ENCODE measurements at places on chromosomes 6 and 20. TPM values are rescaled to one million over a fixed set of nuclear protein-coding genes. Genes with fewer than 3 reads are reported as not detected.

Gene ECT2L
- not detected for total RNA-seq

Gene C6orf163
- total RNA-seq, result 0.98 TPM

Gene TSHZ2
- 0.54 TPM for total RNA-seq

Gene TP53TG5
- total RNA-seq, result 0.40 TPM

Gene RSPO4
- not detected for total RNA-seq

Gene PTCRA
- not detected for total RNA-seq

Gene GPX5
- not detected for total RNA-seq

Gene ENPP1
- total RNA-seq, result 0.22 TPM

Gene ELOVL2
- not detected for total RNA-seq

Gene PAK5
- total RNA-seq, result not detected

Gene RWDD1
- 52.2 TPM for total RNA-seq

Gene HSP90AB1
- total RNA-seq, result 2,524 TPM

Gene HRH3
- total RNA-seq, result not detected

Gene HTR1B
- not detected for total RNA-seq

Gene RANBP9
- total RNA-seq, result 56.5 TPM

Gene NKAIN2
- total RNA-seq, result not detected

Gene SCRT2
- not detected for total RNA-seq

Gene CCN6
- 0.30 TPM for total RNA-seq

Gene ZC2HC1B
- not detected for total RNA-seq

Gene KCNQ2
- total RNA-seq, result not detected

Gene LY6G5C
- 2.4 TPM for total RNA-seq

Gene ARG1
- total RNA-seq, result not detected

Gene PBOV1
- not detected for total RNA-seq

Gene KCNQ5
- total RNA-seq, result 15.8 TPM

Gene HTR1E
- not detected for total RNA-seq

Gene RAET1L
- total RNA-seq, result not detected

Gene SLC16A10
- 12.0 TPM for total RNA-seq

Gene LAMA5
- total RNA-seq, result 0.91 TPM

Gene CTAGE9
- not detected for total RNA-seq

Gene ZNF292
- 45.9 TPM for total RNA-seq

Gene SMLR1
- not detected for total RNA-seq

Gene CST1
- total RNA-seq, result not detected

Gene BFSP1
- 0.18 TPM for total RNA-seq

Gene DDO
- total RNA-seq, result not detected

Gene PACRG
- 0.50 TPM for total RNA-seq

Gene TREML2
- total RNA-seq, result 8.9 TPM

Gene ASIP
- not detected for total RNA-seq

Gene COL20A1
- total RNA-seq, result not detected

Gene OPN5
- total RNA-seq, result not detected

Gene ADGRF5
- total RNA-seq, result not detected

Measured in activated naive CD8-positive, alpha-beta T cell treated with anti-CD3 and anti-CD28 coated beads for 36 hours (primary cell).